ENCODE measurements at places on chromosomes 5 and 9.

GRCh38 chr5:36264202-36264760 is 22.6 kb upstream of the NADK2 start:
- no peak for DNase-seq

DNA sequence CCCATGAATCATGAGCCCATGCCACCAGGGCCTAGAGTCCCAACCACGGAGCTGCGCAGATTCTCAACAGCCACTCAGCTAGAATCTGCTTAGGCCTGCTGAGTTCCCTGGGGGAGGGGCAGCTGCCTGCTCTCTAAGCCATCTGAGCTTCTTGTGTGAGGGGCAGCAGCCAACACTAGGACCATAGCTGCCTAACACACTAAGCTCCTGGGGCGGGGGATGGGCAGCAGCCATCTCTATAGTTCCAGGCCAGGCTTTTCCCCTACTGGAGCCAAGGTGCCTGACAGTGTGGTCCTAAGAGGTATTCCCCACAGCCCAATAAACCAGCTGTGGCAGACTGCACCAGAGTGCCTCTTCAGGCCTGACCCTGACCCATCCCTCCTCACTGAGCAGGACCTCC is 255.9 kb upstream of the ACO1 start:
- no peak for DNase-seq

DNA sequence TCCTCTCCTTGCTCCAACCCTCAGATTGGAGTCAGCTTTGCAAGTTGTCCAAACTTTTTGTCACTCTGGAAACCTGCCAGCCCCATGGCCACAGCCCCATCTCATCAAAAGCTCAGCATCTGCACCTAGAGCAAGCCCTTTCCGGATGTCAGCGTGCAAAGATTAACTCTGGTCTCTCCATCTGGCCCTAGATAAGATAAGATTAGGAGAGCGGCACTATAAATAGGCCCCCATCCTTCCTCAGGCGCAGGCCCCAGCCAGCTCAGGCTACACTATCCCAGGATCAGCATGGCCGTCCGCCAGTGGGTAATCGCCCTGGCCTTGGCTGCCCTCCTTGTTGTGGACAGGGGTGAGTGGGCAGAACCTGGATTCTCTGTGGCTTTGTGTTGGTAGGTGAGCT is at the start of gene SPINK4:
TSS of gene SPINK4 (plus strand) at position 247 of the 400 bp plus-strand sequence. CDS start at position 289, 42 bp downstream.
- DNase-seq: no peak

GRCh38 chr5:54329731-54330709 is 19.6 kb upstream of the ARL15 start:
- DNase-seq: no peak

GRCh38 chr5:138969323-138970002 is 94.3 kb upstream of the LRRTM2 start:
- DNase-seq: no peak

DNA sequence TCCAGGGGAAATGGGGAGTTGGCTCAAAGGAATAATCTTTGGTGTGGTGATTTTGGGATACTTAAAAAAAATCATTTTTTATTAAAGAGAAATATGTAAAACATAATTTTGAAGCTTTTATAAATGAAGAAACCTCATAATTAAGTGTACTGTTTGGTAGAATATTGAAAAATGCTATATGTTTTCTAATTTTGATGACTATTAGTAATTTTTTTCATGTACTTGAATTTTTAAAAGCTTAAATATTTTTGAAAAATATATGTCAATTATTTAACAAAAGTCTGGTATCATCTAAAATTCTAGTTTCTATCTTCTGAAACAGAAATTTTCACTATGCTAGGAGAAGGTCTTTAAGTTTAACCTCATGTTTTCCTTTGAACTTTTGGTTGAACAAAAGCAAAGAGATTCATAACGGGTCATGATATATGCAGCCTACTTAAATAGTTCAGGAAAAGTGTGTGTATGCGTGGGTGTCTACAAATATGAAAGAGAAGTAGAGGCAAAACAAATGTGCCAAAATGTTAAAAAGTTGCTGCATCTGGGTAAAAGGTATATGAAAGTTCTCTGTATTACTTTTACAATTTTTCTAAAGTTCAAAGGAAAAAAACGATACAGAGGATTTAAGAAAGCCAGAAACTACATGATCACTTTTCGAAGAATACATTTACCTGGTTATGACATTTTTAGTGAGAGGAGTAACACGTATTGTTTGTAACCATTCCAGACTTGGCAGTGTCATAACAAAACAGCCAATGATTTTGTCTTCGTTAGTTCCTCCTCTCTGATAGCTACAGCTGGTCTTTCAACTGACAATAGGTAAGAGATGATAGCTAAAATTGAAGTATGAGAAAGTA is 117.3 kb upstream of the TNFAIP8 start:
- DNase-seq: peak; percentile 26

- DNase-seq: no peak
Observed at GRCh38 chr5:118479285-118479684, 509.1 kb downstream of the DTWD2 start.

- DNase-seq: no peak
Observed at GRCh38 chr5:58018016-58018415, 441.9 kb downstream of the PLK2 start.

DNA sequence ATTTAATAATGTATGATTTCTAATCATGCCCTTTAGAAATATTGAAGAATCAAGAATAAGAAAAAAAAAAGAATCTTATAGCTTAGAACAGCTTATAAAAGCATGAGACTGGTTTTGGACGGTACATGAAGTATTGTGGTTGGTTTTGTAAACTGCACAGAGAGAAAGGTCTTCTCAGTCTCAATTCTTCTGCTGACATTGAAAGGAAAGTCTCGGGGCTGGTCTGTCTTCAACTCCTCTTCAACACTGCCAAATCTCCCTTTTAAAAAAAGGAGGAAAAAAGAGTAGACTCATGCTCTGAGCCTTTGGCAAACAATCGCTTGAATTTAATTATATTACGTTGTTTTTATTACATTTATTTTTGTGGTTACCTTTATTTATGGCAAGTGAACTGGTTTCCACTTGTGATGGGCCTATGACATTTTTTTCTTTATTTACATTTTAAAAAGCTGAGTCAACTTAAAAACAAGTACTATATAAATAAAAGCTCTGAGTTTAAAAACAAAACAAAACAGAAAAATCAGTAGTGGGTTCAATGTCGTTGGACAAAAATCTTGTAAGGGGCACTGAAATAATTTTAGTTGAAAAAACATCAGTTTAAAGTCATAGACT is 32.8 kb upstream of the EBF1 start:
- no peak for DNase-seq

GRCh38 chr5:92896722-92897121 is 684.3 kb downstream of the NR2F1-AS1 start:
- DNase-seq: no peak

- DNase-seq: no peak
Observed at GRCh38 chr5:149166591-149167100, 25.4 kb downstream of the ABLIM3 start.

- no peak for DNase-seq
Observed at GRCh38 chr9:2362150-2362549, 259.4 kb upstream of the VLDLR start.

GRCh38 chr9:129885018-129885669 is 49.9 kb downstream of the USP20 start:
- DNase-seq: no peak

- no peak for DNase-seq
Observed at GRCh38 chr5:133524666-133525065, 87.7 kb downstream of the FSTL4 start.

DNA sequence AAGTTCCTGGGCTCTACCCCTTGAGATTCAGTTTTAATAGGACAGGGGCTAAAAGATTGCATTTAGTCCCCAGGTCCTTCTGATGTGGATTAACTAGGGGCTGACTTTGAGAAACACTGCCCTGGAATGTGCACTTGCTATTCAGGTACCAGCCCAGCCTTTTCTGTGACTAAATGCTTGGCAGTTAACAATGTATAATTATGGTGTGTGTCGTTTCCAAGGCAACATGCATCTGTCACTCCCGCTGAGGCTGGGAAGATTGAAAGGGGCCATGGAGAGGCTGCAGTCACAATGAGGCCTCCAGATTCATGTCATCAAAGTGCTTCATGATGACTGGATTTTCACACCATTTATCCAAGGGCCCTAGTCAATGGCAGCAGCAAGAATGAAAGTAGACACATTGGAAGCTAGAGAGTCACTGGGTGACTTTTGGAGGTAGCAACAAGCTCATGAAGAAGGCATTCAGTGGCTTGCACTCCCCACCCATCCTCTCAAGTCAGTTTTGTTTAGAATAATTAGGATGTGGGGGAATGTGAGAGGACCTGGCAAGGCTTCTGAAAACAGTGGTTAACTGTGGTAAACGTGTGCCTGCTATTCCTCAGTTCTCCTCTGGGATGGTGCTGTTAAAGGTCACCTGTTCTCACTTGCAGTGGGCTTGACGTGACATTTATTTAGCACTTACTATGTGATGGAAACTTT is 28.3 kb downstream of the RAI14 start:
- DNase-seq: no peak

DNA sequence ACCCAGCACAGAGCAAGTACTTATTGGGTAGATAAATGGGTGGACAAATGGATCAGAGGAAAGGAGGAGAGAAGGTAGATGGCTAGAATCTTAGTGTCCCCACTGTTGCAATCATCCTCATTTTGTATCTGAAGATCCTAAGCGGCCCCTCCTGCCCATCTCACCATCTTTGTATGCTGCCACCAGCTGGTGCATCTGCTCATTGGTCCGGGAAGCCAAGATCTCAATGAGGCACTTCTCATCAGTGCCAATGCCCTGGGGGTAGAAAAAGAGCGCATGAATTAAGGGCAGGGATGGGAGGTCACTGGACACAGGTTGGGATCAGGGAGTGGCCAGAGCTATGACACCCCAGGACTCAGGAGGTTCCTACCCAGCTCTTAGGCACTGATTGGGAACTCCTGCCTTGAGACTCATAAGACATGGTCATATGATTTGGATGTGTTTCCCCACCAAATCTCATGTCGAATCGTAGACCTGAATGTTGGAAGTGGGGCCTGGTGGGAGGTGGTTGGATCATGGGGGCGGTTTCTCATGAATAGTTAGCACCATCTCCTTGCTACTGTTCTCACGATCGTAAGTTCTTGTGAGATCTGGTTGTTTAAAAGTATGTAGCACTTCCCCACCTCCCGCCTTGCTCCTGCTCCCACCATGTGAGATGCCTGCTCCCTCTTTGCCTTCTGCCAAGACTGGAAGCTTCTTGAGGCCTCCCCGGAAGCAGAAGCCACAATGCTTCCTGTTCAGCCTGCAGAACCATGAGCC is 20.3 kb downstream of the ANXA6 start:
- no peak for DNase-seq

- DNase-seq: no peak
Observed at GRCh38 chr5:21244982-21245381, 1257.0 kb upstream of the CDH18 start.

- DNase-seq: no peak
Observed at GRCh38 chr9:72557549-72557948, 36.1 kb downstream of the TMC1 start.

DNA sequence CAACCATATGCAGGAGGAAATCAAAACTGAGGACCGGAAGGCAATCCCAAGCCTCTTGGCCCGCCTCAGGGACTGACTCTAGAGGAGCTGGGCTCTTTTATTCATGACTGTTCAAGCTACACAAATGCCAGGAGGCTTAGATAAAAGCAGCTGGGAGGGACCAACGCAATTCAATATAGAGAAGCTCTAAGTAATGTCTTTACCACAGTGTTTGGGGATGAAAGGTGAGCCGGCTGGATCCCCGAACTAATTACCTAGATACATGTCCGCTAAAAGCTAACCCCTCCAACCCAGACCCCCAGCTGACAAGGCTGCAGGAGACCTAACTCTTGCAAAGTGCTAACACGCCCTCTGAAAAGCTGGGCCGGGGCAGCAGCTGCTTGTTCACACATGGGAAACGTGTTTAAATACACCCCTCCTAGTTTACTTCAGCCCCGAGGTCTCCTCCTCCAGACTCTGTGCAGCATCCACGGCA is 67.5 kb downstream of the TLE1 start:
- no peak for DNase-seq

- no peak for DNase-seq
Observed at GRCh38 chr9:36093384-36093783, 43.1 kb upstream of the GLIPR2 start.
